ENCODE measurements at places on chromosomes 3 and 15. TPM values are rescaled to one million over a fixed set of nuclear protein-coding genes. Genes with fewer than 3 reads are reported as not detected.

DNA sequence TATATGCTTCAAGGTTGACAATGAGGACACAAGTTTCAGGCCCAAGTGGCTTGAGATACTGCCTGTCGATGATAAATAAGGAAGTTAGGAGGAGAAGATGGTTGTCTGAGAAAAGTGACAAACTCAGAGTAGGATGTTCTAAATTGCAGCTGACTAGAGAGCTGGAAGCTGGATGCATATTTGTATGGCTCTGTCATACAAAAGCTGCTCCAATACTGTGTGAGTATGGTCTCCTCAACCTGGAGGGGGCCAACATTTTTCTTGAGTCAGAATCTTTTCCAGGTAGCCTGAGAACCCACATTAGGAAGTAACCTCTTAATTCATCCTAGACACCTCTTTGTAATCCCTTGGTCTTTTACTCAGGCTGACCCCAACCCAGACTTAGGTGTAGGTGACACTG, 28.4 kb upstream of the TPRG1 start:
- DNase-seq = no peak

CPLX3 gene
- total RNA-seq = not detected

DNA sequence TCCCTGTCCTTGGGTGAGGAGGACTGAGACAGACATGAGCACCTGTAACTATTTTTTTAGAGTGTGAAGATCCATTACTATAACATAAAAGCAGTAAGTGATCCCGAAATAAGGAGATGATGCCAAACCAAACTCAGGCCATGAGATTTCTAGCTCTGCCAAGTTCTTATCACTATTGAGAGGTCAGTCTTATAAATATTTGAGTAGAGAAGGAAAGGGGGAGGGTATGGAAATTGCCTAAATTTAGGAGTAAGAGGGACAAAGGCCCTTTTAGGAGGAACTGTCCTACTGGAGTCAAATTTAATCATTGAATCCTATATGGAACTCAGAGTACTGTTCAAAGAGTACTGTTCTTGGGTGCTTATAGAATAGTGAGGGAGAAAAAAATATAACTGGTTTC, 326.9 kb upstream of the NAALADL2 start:
- no peak for DNase-seq

FAM174B gene
- 4.9 TPM for total RNA-seq

DNA sequence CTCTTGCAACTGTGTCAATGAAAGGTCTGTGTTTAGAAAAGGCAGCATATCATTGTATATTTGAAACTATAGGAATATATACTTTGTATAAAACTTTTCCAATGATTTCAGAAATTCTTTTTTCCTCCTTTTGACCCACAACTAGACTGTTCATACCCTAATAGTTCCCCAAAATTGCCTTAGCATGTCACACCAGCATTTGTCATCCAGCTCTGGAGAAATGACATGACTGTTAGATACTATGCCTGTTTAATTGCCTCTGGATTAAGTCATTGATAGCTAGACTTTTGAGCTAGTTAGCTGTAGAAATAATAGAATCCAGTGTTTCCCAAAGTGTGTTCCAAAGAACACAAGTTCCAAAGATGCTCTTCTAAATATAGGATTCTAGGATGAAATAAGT, 32.4 kb downstream of the B3GALNT1 start:
- no peak for DNase-seq

DNA sequence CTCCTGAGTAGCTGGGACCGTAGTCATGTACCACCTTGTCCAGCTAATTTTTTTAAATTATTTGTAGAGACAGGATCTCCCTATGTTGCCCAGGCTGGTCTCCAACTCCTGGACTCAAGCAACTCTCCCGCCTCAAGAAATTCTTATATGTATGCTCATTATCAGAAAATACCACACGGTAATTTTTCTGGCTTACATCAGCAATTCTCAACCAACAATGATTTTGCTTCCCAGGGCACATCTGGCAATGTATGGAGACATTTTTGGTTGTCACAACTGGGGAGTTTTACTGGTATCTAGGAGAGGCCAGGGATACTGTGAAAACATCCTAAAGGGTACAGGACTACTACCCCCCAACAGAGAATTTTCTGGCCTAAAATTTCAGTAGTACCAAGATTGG, 10.8 kb downstream of the SRP14 start:
- no peak for DNase-seq

GRCh38 chr3:35067750-35068149, 571.6 kb upstream of the ARPP21 start:
- no peak for DNase-seq

CTXND1 gene
- total RNA-seq = 0.49 TPM

GRCh38 chr3:52446631-52447511, 2.0 kb upstream of the SEMA3G start:
- no peak for DNase-seq

ST3GAL6 gene
- total RNA-seq = 1.7 TPM
